CMK (cell line): ENCODE measurements at places on chromosomes 3 and 15.

DNA sequence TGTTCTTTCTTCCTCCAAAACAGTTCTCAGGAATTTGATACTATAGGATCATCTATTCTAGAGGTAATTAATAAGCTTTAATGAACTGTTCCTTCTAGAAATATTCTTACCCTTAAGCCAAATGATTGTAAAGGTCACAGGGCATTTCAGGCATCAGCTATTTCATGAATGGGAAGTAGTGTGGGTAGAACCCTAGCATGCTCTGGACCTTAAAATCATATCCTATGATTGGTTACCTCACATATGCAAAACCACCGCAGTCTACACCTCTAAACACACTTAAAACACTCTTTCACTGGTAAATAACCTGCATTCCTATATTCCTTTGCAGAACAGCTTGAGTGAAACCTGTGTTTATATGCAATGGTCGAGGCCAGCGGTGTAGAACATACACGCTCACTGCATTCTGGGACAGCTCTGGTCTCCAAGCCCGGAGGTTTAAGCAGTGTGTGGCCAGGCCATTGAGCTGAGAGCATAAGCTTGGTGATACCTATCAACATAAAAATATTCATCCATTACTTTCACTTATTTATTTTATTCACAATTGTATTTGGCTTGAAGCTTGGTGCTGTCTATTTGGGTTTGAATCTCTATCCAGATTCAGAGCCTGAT lies 87.7 kb upstream of the RASGRP1 start:
- no peak for DNase-seq

DNA sequence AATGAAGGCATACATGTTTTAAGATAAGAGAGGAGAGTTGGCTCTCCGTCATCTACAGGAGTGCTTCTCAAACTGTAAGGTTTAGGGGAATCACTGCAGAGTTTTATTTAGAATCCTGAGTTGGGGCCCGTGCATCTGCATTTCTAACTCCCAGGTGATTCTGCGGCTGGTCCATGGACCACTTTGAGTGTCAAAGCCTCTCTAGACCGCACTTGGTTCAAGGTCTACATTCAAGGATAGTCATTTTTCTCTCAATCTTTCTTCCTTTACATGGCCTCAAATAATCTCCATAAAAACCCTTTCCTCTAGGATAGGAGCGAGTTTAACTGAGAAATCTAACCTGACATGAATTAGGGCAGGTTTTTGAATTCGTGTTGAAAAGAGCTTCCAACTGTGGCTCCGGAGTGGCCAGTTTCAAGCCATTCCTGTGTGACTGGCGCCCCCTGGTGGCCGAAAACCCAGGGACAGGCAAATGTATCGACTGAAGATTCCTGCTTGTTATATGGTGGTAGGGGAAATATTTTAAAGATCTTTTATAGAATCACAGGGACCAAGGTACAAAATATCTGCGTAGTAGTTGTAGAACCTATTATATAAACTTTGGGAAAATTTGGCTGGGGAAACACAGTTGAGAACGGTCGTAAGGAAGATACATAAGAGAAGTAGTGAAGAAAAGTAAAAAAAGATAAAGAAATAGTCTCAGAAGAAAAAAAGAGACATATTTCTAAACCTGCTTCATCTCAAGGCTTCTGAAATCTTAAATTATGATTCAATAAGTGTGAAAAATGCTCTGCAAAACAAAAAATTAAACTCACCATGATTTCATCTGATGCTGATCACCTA lies 11.9 kb downstream of the GABRR3 start:
- peak; percentile 11 for DNase-seq

- no peak for DNase-seq
These were observed 78.4 kb downstream of the CHSY1 start for GRCh38 chr15:101173233-101174119.

GRCh38 chr15:100918034-100918689 lies 995 bp upstream of the LRRK1 start:
- DNase-seq, result no peak

- no peak for DNase-seq
These were observed 26.9 kb upstream of the ATG7 start for GRCh38 chr3:11245276-11245675.
